ENCODE measurements at places on chromosomes 3 and 15.

- DNase-seq: no peak
These were observed 51.3 kb downstream of the ETV5 start for GRCh38 chr3:186057594-186057993.

GRCh38 chr3:138717348-138717747 lies 108.8 kb downstream of the FAIM start:
- no peak for DNase-seq

DNA sequence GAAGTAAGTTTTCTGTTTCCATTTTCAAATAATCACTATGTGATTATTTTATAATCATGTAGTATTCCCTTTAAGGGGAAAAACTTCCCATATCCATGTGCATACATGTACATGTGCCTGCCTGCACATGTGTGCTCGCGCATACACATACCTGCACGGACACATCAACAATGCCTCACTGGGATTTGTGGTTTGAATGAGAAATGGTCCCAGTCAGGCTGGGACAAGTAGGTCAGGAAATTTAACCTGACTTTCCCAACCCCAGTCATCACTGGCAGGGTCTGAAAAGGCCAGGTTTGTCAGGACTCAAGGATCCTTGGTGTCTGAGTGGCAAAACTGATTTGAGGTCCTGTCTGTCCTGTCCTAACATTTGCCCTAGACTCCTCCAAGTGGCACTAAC lies 109.3 kb upstream of the MRPS22 start:
- no peak for DNase-seq

GRCh38 chr15:50116477-50116876 lies 2.6 kb downstream of the ATP8B4 start:
- DNase-seq: no peak
